Stomach (tissue), 19 donors: ENCODE measurements at places on chromosomes 13 and 19. TPM values are rescaled to one million over a fixed set of nuclear protein-coding genes. Genes with fewer than 3 reads are reported as not detected.

GRCh38 chr13:105365021-105365550 is 1170.4 kb downstream of the EFNB2 start:
- no peak for DNase-seq

GRCh38 chr13:21230516-21230915 is 54.1 kb downstream of the MRPL57 start:
- DNase-seq, result no peak

DNA sequence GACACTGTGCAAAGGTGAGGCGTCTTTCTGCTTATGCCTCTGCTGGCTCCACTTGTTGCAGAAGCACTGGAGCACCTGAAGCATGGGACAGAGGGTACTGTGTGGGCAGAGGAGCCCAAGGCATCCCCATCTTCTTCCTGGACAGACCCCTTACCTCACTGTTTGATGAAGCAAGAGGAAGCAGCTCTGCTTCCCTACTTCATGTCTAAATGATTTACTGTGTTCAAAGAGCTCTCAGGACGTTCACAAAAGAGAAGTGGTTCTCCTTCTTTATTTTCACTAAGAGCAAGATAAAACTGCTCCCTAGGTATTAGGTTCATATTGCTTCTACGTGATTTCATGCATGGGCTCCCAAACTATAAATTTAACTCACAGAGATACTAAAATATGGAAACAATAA is 1635.4 kb upstream of the SLC10A2 start:
- DNase-seq, result no peak

GRCh38 chr19:10379880-10380312 is 476 bp downstream of the TYK2 start:
- DNase-seq, result no peak

GRCh38 chr19:42928896-42929295 is 8.1 kb downstream of the PSG7 start:
- DNase-seq, result no peak

GRCh38 chr13:113979791-113980471 is 6.1 kb upstream of the C13orf46 start:
- no peak for DNase-seq

DNA sequence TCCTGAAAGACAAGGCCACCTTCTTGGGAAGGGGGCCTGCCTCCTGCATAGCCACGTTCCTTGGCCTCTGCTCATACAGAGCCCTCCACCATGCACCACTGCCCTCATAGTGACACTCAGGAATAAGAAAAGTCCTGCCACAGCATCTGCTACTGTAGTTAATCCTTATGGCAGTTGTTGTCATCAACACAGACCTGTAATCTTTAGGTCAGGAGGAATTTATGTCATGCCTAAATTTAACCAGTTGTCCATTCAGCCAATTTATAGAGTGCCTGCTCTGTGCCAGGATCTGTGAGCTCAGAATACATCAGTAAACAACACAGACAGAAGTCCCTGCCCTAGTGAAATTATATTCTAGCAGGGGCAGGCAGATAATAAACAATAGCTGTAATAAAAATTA is 44.4 kb downstream of the FAM124A start:
- DNase-seq, result no peak

- no peak for DNase-seq
These were observed at the start of gene PCP2 for GRCh38 chr19:7633698-7634097. TSS of gene PCP2 (minus strand) at chr19:7633719. CDS start at chr19:7633457, 262 bp downstream.

DNA sequence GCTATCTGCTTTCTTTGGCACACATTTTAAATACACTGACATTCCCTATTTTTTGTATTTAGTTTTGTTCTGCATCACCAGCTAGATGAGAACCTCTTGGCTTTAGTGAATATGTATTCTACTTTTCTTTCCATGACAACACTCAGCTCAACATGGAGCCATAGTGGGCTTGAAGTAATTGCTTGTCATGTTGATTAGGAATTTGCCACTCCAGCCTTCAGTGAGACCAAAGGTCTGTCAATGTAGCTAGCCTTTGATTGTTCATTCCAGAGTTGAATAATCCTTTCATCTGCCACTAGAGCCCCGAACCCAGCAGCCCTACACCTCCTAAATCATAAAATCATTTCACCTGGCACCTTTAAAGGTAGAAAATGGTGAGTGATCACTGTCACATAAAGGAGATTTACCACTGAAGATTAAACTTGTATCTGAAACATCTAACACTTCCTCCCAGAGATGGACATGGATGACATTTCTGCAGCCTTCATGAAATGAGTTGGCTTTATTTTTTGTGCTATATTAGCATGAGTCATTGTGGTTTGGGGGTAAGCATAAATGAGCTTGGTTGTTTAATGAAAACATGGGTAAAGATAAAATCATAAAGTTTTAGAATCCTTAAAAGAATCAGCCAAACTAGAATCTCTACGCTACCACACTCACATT is 29.2 kb upstream of the GARRE1 start:
- DNase-seq, result no peak

DNA sequence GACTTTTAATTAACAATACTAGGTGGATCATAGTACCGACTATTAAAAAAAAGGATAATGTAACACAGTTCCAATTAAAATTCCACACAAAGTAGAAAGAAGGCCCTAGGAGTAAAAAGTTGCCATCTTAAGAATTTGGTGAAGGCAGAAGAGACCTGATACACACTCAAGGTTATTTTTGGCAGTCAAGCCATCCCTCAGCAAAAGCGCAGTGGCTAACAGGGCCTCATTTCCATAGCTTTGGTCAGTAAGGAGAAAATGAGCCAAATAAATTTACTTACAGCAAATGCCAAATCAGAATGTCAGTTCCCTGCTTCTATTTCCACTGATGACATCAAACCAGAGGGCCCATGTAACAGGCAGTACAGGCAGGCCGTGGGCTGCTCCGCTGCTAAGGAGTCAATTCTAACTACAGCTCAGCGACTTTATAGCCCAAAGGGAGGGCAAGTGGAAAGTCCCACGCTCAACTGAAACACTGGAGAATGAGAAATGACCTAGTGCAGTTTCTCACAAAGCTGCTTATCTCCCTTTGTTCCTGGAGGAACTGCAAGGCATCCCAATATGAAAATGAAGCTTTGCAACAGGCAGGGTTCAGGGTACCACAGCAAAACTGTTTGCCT is 6.3 kb downstream of the ARGLU1 start:
- peak; percentile 49 for DNase-seq

DNA sequence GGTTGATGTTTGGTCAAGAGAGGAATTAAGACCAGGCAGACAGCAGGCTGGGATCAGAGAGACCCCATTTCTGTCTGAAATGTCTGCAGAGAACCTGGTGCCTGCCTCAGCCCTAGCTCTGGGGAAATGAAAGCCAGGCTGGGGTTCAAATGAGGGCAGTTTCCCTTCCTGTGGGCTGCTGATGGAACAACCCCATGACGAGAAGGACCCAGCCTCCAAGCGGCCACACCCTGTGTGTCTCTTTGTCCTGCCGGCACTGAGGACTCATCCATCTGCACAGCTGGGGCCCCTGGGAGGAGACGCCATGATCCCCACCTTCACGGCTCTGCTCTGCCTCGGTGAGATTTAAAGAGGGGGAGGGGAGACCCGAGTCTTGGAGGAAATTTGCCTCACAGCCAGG is at the start of gene LILRB4:
Gene LILRB4, plus strand, starts transcription at position 256 of the 400 bp plus-strand sequence. Its CDS starts 49 bp downstream, at position 305.
- no peak for DNase-seq

DNA sequence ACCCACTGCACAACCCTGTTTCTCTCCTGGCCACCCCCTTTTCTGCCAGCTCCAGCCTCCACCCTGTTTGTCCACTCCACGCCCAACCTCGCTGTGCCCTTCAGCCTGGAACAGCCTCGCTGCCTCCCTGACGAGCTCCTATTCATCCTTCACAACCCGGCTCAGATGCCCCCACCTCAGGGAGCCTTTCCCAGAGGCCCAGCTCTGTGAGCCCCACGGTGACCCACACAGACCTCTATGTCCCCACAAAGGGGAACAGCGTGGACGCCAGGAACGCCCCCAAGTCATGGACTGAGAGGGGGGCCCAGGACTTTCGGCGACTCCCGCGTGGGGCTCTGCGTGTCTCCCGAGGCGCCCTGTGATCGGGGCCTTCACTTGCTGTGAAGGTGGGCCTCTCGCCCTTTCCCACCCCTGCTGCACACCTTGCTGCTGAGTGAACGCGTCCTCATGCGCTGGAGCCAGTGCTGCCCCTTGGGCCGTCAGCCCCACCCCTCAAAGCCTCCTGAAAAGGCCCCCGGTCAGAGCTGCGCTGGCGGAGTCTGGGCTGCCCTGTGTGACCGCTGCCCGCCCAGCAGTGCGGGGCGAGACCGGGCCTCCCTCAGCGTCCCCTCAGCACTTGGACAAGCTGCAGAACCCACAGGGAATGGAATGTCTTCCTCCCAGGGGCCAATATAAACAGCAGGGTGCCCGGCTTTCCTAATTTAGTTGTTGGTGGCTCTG is 40.0 kb downstream of the ADPRHL1 start:
- DNase-seq, result no peak

GRCh38 chr13:81138353-81138980 is 797.5 kb upstream of the SPRY2 start:
- no peak for DNase-seq

- no peak for DNase-seq
These were observed 44.8 kb downstream of the FLT1 start for GRCh38 chr13:28449826-28450773.

- peak; percentile 60 for DNase-seq
These were observed at the start of gene ADAMTSL5 for GRCh38 chr19:1512671-1513498. TSS of gene ADAMTSL5 (minus strand) at chr19:1513019. CDS start at chr19:1510943, 2,076 bp downstream.

GRCh38 chr13:112106478-112107141 is 39.7 kb downstream of the SOX1 start:
- no peak for DNase-seq

GRCh38 chr13:100528820-100529219 is 59.8 kb downstream of the GGACT start:
- no peak for DNase-seq

DNA sequence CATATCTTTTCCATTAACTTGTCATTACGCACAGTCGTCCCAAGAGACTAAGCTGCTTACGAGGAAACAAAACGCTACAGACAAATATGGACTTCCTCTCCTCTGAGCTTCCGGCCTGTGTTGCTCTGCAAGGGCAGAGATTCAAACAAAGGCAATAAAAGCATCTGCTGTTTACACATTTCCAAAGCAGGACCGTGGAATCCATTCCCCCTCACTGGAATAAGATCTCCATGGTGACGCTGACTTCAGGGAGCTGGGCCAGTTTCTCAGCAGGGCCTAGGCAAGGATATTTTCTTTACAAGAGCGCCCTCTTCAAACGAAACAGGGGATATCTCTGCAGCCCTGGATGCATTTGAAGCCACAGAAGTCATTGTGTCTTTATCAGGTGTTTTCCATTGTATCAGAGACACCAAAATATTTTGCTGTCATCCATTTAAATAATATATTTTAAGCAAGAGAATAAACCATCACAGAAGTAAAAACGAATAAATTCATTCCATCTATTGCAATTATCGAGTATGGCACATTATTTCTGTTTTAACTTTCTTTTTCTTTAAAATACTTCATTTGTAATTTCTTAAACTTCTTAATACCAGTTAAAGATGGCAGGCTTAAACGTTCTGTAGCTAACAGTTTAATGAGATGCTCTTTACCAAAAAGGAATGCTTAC is 177.5 kb downstream of the DCLK1 start:
- DNase-seq, result peak; percentile 38

- no peak for DNase-seq
These were observed 16.7 kb upstream of the PLPP2 start for GRCh38 chr19:307793-308420.

DNA sequence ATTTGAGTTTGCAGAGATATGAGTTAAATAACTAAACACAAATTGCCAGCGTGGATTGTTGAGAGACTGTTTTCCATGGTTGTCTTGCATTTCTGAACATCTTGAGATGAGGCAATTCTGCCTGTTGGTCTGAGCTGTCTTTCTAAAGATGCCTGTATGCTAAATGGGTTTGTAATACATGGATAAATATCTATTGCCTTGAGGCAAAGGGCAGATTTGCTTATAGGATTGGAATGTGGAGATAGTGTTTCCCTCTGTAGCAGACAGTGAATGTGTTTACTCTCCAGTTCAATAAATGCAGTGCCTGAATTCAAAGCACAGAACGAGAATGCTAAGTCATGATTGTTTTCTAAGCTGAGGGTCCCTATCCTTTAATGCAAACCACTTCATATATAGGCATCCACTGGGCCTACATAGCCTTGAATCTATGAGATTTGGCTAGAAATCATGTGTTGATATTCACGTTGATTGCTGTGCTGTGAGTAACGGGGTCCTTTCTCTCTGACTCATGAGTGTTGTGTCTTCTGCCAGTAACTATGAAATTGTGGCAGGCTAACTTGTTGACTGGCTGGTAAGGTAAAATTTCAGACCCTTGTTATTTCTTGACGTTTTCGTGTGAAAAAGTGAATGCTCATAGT is 2554.8 kb downstream of the PCDH9 start:
- DNase-seq, result no peak

DNA sequence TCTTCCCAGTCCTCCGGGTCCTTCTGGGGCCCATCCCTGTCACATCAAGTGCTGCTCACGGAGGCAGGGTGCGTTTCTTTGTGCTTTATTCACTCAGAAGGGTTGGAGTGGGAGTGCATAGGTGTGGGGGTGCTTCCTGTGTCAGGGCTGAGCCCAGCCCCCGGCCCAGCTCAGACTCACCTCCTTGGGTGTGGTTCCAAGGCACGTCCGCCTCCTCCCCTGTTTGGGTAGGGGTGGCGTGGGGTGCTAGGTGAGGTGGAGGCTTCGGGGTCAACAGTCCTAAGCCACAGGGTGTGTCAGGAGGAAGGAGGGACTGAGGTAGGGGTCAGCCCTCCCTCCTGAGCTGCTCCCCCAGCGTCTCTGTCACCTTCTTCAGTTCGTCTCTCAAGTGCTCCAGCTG is 3.1 kb downstream of the CCER2 start:
- no peak for DNase-seq

DNA sequence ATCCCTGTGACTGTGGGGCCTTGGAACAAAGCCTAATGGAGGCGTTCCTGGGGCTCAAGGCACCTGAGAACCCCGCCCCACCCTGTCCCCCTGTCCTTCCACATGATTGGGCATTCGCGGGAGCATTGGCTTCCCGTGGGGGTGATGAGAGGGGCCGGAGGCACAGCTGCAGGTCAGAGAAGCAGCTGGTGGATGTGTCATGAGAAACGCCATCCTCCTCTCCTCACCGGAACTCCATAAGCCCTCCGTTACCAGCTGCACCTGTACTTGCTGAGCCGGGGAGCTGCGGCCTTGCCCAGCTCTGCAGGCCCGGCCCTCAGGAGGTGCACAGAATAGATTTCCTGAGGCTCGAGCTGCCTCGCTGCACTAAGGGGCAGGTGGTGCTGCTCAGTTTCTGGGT is 42.0 kb downstream of the CAPN12 start:
- DNase-seq, result no peak

The MCEMP1 gene
- total RNA-seq, result not detected

The COX6B1 gene
- total RNA-seq, result 272 TPM

The C13orf46 gene
- 32.6 TPM for total RNA-seq

The CAPN12 gene
- total RNA-seq, result 1.2 TPM

The LMO7 gene
- total RNA-seq, result 78.8 TPM

The ICAM4 gene
- not detected for total RNA-seq

The CLC gene
- total RNA-seq, result not detected

The KATNAL1 gene
- total RNA-seq, result 5.9 TPM

The FGF22 gene
- not detected for total RNA-seq

The FCAR gene
- not detected for total RNA-seq

The MTMR6 gene
- 2.3 TPM for total RNA-seq

The LHFPL6 gene
- 53.6 TPM for total RNA-seq

The CPB2 gene
- total RNA-seq, result 0.37 TPM

The SCGB2B2 gene
- total RNA-seq, result not detected

The CARD8 gene
- 39.4 TPM for total RNA-seq

The AMER2 gene
- not detected for total RNA-seq

The PLPPR3 gene
- not detected for total RNA-seq

The ZFP14 gene
- 3.5 TPM for total RNA-seq
